ENCODE measurements at places on chromosomes 6 and 20.

DNA sequence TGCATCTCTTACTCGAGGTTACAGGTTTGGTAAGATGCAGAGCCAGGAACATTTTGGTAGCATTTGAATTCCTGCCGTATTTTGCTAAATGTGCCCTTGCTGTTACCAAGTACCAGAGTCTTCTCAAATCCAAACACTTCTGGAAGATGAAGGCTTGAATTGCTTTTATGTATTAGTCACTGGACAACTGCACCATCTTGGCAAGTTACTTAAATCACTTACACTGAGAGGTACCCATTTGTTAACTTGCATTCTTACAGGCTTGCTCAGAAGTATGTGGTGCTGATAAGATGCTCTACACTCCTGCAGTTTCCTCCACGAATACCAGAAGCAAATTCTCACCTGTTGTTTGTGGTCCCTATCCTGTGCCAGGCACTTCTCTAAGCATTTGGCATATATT is 12.7 kb downstream of the IL22RA2 start:
- no peak for DNase-seq

GRCh38 chr20:20666359-20666758 is 46.1 kb downstream of the RALGAPA2 start:
- DNase-seq: no peak

DNA sequence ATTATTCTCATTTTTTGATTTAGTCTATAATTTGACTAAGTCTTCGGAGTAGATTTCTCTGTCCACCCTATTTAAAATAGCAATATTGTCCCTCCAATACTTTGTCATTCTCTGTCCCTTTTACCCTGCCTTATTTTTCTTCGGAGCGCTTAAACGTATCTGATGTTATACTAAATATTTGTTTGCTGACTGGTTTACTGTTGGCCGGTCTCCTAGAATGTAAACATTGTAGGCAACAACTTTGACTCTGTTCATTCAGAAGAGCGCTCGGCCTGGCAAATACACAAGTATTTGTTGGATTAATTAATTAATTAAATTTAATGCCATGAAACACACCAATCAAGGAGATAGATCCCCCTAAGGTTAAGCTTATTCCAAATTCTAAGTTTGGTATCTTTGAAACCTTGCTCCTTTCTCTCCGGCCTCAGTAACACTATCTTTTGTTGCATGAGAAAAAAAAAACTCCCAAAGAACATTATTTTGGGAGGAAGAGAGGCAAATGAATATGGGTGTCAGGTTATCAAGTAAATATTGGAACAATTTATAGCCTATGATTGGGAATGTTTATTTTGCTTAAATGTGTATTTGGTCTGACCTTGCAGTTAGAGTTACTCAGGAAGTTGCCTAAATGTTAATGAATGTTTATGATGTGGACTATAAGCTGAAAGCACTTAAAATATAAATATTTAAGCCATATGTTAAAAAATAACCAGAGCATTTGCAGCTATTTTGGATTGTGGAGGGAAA is 231.1 kb downstream of the SOX4 start:
- DNase-seq: no peak

- DNase-seq: no peak
Observed at GRCh38 chr6:43243664-43244321, 512 bp downstream of the TTBK1 start.

GRCh38 chr6:148747145-148747470 is 278 bp downstream of the UST start:
- DNase-seq: no peak

GRCh38 chr20:12554426-12554825 is 454.3 kb upstream of the SPTLC3 start:
- DNase-seq: no peak

GRCh38 chr6:1111361-1111760 is 200.5 kb upstream of the FOXQ1 start:
- DNase-seq: no peak

DNA sequence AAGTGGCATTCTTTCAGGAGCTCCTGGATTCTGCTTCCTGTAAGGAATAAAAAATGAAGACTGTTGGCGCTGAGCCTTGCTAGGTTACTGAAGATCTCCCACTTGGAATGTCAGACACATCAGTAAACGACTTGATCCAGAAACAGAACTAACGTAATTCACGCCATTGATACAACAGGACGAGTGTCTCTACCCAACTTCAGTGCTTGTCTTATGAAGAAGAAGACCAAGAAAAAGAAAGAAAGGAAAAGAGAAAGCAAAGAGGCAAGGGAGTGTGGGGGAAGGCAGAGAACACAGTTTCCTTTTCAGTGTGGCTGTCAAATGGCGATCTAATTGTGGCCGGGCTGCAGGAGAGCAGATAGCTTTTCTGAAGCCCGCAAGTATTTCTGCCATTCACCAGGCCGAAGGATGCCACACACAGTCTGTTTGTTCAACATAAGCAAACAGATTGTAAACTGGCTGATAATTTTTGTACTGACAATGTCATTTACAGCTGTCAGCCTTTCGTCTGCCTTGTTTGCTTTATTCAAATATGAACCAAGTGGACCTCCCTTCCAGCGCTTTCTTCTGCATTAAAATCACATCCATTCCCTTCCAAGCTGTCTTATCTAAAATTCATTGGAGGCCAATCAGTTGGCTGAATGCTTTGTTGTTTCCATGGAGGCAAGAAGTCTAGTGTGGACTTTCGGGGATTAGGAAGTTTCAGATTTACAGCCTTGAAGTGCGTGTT is 180.6 kb downstream of the FOXA2 start:
- no peak for DNase-seq

- DNase-seq: no peak
Observed at GRCh38 chr6:169968541-169969270, 217.3 kb downstream of the ERMARD start.

GRCh38 chr6:140988780-140989179 is 1143.9 kb upstream of the GJE1 start:
- no peak for DNase-seq

DNA sequence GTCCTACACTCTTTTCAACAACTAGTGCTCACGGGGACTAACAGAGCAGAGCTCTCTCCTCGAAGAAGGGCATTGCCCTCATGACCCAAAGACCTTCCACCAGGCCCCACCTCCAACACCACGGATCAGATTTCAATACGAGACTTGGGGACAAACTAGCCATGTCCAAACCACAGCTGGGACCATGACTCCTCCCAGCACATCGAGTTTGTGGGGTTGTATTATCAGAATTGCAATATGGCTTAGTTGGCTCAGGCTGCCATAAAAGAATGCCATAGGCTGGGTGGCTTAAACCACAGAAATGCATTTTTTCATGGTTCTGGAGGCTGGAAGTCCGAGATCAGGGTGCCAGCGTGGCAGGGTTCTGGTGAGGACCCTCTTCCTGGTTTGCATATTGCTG is 189.7 kb upstream of the PMEPA1 start:
- no peak for DNase-seq

- no peak for DNase-seq
Observed at GRCh38 chr6:87078983-87079616, 15.8 kb downstream of the CGA start.

DNA sequence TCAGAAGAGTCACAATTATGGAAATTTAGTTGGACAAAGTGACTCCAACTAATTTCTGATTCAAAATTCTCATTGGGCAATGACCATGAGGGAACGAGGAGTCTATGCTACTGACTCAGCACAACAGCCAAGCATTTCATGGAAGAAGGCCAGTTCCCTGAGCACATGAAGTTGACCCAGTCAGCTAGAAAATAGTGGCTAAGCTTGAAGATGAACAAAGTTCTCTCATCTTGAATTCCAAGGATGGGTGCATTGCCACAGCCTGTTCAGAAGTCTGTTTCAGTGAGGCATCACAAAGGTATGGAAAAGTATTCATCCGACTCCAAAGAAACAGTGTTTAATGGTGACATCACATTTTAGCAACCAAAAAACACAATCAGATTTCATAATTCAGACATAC is 676.9 kb downstream of the HACE1 start:
- no peak for DNase-seq

DNA sequence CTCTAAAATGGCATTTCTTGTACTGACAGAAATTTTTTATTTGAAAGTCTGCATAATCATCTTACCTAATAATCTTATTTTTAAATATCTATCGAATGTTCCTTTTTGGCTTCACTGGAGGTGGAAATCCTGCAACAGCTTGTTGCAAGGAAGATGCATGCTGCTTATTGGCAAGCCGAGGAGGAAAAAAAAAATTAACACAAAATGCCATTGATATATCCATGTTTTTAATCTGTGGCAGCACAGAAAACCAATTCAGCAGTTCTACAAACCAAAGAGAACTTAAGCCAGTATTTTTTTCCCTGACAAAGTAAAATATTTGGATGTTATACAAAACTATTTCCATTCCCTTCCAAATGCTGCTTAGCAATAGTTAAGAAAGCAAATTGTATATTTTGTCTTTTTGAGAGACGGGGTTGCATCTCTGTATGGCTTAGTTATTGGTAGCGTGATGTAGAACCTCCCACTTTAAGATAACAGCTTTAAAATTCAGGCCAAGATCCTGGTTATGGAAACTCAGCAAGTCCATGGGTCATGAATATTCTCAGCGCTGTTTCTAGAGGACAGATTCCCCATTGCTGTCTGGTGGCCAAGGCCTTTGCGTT is 231.4 kb downstream of the TMEM242 start:
- no peak for DNase-seq

DNA sequence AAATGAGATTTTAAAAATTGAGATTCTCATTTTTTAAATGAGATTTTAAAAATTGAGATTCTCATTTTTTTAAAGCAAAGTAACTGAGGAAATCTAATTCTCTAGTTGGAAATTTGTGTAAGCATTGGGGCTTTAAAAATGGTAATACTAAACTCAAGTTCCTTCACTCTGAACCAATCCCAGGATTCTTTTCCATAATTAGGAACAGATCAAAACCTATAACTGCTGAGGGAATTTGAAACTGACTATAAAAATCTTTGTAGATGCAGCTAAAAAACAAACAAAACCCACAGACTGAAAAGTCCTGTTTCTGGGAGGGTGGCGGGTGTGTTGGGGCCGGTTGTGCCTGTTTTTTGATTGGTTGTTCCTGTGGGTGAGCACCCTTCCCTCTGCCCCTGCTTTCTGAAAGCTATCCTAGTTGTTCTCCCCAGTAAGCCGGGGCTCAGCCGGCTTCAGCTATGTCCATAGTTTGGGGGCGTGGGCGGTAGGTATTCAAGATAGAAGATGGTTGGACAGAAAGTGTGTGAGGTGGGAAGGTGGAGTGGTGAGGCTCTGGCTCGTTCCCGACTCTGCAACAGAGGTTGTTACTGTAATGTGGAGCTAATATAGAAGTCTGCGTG is 49.3 kb downstream of the GFRA4 start:
- DNase-seq: peak; percentile 21

GRCh38 chr6:30917487-30917886 is 3.4 kb downstream of the VARS2 start:
- no peak for DNase-seq

- no peak for DNase-seq
Observed at GRCh38 chr6:51640021-51640420, 447.4 kb downstream of the PKHD1 start.

GRCh38 chr6:107867302-107867615 is 43.1 kb upstream of the SCML4 start:
- no peak for DNase-seq

DNA sequence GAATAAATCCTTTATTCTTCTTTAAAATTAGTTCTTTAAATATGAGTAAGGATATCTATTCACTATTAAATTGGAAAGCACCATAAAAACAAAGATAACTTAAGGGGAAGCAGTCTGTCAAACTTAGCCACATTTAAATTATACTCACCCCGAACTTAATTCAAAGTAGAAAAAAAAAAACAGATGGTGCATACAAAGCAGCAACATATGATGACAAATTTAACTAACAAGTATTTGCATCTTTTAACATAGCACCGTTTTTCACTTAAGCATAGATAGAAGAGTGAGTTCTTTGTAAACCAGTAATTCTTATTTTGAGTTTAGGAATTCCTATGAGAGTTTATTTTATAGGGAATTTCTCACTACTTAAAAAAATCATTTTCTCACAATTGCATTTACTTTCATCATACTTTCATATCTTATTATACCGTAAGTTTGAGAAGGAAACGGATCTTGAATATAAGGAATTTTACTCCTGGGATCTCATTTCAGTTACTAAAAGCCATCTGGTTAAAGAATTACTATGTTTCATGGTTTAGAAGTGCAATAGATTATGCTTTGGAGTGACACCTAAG is 828.2 kb upstream of the MAP3K7 start:
- no peak for DNase-seq

- DNase-seq: no peak
Observed at GRCh38 chr6:73713426-73714147, 17.6 kb downstream of the CD109 start.

- DNase-seq: no peak
Observed at GRCh38 chr6:18632670-18633410, 245.7 kb downstream of the RNF144B start.

GRCh38 chr6:149239573-149240209 is 77.8 kb upstream of the TAB2 start:
- DNase-seq: no peak

DNA sequence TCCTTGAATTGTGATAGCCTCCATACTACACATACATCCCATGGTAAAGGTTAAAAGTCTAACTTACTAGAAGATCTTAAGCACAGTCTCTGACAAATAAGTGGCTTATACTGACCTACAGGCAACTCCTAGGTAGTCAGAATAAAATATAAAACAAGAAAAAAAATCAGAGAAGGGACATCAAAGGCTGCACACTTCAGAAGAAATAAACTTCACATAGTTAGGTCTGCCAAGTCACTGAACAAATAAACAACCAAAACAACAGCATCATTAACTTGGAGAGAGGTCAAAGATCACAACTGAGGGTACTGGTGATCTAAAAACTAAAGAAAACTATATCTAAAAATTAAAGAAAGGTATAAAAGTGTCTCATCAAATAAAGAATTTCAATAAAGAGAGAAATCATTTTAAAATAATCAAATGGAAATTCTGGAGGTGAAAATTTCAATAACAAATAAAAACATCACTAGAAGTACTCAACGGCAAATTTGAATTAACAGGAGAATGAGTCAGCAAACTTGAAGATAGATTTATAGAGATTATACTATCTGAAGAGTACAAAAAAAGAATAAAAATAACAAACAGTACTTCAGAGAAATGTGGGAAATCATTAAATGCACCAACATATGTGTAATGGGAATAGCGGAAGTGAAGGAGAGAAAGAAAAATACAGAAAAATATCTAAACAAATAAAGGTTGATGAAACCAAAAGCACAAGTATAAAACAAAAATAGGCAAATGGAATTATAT is 88.0 kb upstream of the UST start:
- no peak for DNase-seq

- DNase-seq: no peak
Observed at GRCh38 chr6:115618256-115618655, 442.4 kb downstream of the FRK start.
